ENCODE measurements at places on chromosomes 1 and 21. TPM values are rescaled to one million over a fixed set of nuclear protein-coding genes. Genes with fewer than 3 reads are reported as not detected.

C1orf141 gene
- total RNA-seq, result not detected

NHLH1 gene
- total RNA-seq, result not detected

SLC1A7 gene
- not detected for total RNA-seq

OR2L5 gene
- not detected for total RNA-seq

CA6 gene
- total RNA-seq, result not detected

SYT2 gene
- total RNA-seq, result not detected

SMIM1 gene
- 29.9 TPM for total RNA-seq

Measured in Caki2 (cell line).